Naive thymus-derived CD8-positive, alpha-beta T cell (primary cell): ENCODE measurements at places on chromosomes 12 and 14. TPM values are rescaled to one million over a fixed set of nuclear protein-coding genes. Genes with fewer than 3 reads are reported as not detected.

DNA sequence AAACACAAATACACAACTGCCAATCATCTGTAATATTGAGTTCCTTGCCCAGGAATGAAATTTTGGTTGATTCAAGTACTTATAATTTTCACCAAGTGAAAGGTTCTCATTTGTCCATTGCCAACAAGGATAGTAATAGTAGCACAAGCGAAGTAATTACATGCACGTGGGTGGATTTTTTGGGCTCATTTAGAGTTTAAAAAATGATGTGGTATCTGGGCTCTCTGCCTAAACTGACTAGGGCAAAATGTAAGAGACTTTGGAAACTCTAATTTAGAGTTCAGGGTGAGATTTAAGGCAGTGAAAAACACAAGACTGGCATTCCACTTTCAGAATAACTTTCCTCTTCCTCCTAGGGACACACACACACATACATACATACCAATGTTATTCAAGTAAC lies 111.7 kb downstream of the MYRFL start:
- no peak for DNase-seq

- DNase-seq: no peak
Observed at GRCh38 chr14:58641509-58641908, 3.7 kb downstream of the DACT1 start.

DNA sequence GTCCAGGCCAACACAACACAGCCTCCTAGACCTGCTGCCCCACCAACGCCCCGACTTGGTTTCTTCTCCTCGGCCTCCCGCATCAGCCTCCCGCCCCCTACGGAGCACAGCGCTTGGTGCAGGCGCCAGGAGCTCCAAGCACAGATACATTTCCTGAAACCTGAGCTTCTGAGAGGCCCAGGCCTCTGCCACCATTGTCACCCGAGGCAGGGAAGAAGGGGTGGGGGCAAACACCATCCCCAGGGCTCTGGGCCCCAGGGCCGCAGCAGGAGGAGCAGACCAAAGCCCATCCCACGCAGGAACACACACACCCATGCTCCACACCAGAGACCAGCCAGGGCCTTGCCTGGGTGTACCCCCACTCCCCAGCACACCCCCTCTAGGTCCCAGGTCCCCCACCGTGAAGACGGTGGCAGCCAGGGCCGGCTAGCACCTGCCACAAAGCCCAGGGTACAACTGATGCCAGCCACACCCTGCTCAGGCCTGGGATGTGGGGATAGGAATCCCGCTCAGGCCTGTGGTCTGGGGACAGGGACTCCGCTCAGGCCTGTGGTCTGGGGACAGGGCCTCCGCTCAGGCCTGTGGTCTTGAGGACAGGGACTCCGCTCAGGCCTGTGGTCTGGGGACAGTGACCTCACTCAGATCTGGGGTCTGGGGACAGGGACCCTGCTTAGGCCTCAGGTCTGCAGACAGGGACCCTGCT lies 5.4 kb downstream of the JAG2 start:
- no peak for DNase-seq

DNA sequence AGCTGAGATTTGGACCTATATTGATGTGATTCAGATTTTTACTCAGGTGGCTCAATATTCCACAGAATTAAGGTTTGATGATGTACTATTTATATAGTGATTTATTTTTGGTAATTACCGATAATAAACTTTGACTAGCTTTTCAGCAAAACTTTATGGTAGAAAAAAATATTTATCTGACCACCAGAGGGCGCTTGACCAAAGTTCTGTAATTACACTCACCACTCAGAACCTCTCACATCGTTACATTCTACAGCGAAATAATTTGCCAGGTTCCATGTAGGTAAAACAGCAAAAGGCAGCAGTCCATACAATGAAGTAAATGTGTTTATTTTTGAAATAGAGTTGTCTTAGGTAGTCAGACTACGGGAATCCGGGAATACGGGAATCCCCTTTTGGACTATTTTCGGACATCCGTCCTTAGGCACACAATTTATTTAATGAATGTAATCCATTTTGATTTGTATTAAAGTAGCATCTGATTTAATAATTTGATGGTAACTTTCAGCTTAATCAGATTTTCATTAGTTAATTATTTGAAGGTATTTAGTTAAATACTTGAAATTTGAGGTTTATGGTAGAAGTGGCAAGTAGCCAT lies 143.0 kb upstream of the DDHD1 start:
- DNase-seq: peak; percentile 48

DNA sequence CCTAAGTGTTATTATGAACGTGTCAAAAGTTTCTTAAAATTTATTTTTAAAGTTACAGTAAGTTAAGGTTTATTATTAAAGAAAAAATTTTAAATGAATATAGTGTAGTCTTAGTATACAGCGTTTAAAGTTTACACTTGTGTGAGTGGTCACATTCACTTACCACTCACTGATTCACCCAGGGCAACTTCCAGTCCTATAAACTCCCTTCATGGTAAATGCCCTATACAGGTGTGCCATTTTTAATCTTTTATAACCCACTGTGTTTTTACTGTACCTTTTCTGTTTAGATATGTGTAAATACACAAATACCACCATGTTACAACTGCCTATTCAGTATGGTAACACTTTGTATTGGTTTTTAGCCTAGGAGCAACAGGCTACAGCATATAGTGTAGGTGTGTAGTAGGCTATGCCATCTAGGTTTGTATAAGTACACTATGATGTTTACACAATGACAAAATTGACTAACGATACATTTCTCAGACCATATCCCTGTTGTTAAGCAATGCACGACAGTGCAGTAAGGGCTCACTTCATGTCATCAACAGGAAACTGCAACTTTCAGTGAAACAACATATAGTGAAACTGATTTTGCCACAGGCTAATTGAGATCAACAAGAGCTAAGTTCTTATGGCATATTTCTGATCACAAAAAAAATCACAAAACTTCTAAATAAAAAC lies 112.0 kb upstream of the TMCC3 start:
- DNase-seq: no peak

GRCh38 chr12:106914796-106915634 lies 40.7 kb upstream of the TMEM263 start:
- no peak for DNase-seq

DNA sequence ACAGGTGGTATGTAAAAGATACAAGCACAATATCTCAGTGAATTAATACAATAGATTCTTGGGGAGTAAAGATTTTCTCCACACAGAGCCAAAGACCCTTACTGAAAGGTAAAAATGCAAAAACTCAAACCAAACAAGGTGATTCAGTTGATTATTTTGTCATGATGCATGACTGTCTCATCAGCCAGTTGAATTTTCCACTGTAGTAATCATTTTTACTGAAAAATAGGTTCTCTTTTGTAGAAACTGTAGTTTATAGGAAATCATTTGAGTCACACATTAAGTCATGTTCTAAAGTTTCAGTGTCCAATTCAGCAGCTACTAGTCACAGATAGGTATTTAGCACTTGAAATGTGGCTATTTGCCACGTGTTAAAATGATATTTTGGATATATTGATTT lies 53.6 kb downstream of the PPFIA2 start:
- DNase-seq: no peak

DNA sequence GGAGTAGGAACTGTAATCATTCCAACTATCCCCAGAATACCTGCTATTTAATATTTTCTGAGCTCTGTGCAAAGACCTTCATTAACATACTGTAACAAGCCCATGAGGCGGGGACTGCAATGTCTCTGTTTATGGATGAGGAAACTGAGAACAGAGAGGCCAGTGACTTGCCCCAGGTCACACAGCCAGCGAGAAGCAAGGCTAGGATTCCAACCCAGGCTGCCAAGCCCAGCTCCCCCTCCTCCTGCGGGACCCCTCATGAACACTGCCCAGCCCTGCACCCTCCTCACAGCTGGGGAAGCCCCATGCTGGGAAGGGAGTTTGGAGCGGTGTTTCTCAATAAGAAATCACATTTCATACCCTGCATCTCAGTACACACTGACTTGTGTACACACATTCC lies 10.9 kb downstream of the HVCN1 start:
- DNase-seq: no peak

- no peak for DNase-seq
Observed at GRCh38 chr12:20361416-20361815, 6.9 kb upstream of the PDE3A start.

GRCh38 chr12:105654606-105655005 lies 324.1 kb downstream of the C12orf75 start:
- DNase-seq: no peak

GRCh38 chr14:67332468-67332867 lies 27.1 kb downstream of the ATP6V1D start:
- DNase-seq: no peak

DNA sequence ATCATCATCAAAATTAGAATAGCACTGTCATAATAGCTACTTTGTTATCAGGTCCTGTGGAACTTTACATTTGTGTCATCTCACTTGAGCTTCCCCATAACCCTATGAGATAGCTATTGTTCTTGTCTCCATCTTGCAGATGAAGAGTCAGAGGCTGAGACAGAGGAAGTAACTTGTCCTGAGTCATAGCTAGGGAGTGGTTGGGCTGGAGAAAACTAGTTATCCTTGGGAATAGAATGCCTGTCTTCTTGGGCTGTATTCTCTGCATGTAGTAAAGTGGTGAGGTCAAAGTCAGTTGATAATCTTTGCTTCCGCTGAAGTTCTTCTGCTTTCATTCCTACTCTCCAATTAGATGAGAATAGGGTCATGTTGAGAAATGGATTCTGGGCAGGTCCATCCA lies 117.0 kb downstream of the SMOC1 start:
- DNase-seq: no peak

DNA sequence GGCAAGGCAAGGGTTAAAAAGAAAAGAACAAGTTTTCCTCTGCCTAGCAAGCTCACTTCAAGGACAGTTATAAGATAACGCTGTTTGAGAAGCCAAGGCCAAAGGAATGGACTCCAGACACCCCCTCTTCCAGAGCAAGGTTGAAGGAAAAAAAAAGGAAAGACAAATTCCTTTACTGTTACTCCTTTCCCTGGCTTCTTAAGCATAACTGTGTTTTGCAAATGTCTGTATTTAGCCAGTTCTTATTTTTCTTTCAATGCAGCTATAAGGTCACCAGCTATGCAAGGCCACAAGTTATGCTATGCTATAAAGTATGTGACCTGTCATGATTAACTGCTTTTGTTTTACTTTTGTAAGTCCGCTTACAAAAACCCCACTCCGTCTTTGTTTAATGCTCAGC lies 26.6 kb downstream of the ZNF410 start:
- DNase-seq: no peak

- no peak for DNase-seq
Observed at GRCh38 chr14:94129758-94130414, 482 bp upstream of the IFI27L2 start.

DNA sequence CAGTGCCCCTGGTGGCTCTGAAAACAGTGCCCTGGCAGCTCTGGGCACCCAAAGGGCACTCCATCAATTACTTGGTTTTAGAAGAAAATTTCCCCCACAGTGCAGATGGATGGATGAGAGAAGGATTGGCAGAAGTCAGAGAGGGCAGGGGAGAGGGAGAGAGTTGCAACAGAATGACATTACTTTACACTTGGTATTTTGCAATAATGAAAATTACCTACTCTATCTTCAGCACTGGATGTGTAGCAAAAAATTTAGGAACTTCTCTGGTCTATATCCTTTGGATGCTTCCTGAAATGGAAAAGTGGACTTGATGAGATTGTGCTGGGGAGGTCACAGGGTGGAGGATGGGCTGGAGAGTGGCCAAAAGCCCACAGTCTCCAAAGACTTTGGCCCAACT lies 193.2 kb downstream of the CHST11 start:
- DNase-seq: no peak

DNA sequence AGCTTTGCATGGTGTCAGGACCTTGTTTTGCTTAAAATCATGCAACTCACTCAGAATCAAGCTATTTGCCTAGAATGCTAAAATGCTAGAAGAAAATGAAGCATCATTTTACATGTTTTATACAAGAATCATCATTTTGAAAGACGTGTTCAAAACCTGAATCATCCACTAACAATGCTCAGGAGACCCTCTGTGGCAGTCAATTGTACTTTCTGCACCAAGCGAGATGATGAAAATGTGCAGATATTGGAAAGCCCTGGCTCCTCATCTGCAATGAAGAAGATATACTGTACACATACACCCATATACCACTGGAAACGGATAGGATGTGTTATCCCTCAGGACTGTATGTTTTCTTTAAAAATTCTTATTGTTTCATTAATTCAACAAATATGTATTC lies 92.7 kb downstream of the DYRK2 start:
- no peak for DNase-seq

- DNase-seq: no peak
Observed at GRCh38 chr12:32126720-32127119, 20.1 kb downstream of the BICD1 start.

- DNase-seq: no peak
Observed at GRCh38 chr12:52073531-52074381, 4.0 kb downstream of the ATG101 start.

- DNase-seq: no peak
Observed at GRCh38 chr14:104681689-104682074, 7.7 kb upstream of the INF2 start.

- no peak for DNase-seq
Observed at GRCh38 chr14:72880164-72880563, 13.7 kb downstream of the DPF3 start.

DNA sequence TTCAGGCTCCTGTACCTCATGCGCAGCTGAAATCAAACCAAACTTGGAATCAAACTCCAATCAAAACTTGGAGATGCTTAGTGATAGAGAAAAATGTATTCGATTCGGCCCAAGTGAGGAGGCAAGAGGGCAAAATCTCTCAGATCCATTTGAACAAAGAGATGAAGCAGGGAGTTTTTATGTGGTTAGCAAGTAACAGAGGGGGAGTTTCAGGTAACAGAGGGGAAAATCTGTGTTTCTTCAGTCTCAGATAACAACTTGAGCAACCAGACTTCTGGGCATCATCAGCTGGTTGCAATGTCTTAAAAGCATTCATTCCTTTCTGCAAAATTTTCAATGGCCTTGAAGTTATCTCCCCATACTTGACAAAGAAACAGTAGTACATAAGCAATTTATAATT lies 245.1 kb upstream of the AVPR1A start:
- no peak for DNase-seq

GRCh38 chr12:114430306-114430705 lies 24.4 kb upstream of the TBX5 start:
- no peak for DNase-seq

GRCh38 chr12:1688086-1688710 lies 2.7 kb upstream of the ADIPOR2 start:
- DNase-seq: no peak

DNA sequence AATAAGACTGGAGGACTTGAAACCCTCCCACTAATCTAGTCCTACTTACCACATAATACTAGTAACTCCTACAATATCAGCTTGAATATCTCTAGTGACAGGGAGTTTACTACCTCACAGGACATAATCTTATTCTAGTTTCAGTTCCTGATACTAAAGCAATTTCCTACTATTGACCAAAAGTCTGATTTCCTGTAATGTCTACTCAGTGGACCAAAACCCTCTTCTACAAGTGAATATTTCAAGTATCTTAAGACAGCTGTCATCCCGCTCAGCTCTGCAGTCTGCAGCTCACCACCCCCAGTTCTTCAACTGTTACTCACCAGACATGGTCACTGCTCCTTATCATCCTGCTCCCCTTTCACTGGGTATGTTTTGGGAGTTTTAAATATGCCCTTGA lies 70.8 kb upstream of the TMCC3 start:
- DNase-seq: no peak

Gene DERA
- polyA plus RNA-seq: 28.5 TPM

Gene KLHDC1
- polyA plus RNA-seq: 2.6 TPM

Gene TAS2R50
- not detected for polyA plus RNA-seq

Gene OR6C70
- polyA plus RNA-seq: not detected

Gene GALNT16
- not detected for polyA plus RNA-seq

Gene CRACR2A
- polyA plus RNA-seq: 7.7 TPM

Gene NID2
- polyA plus RNA-seq: 0.62 TPM

Gene FLRT2
- polyA plus RNA-seq: not detected

Gene LRRC10
- polyA plus RNA-seq: not detected

Gene HOXC5
- not detected for polyA plus RNA-seq

Gene CLEC2A
- polyA plus RNA-seq: not detected
